Stimulated activated CD8-positive, alpha-beta memory T cell treated with anti-CD3 and anti-CD28 coated beads, Interleukin-4, amount 100 ng/mL, for 4 hours (primary cell): ENCODE measurements at places on chromosomes 13 and 19.

- DNase-seq: no peak
These were observed 4.8 kb upstream of the CEACAM16 start for GRCh38 chr19:44694184-44694579.

- DNase-seq: no peak
These were observed 232.0 kb downstream of the B3GLCT start for GRCh38 chr13:31431722-31432137.

DNA sequence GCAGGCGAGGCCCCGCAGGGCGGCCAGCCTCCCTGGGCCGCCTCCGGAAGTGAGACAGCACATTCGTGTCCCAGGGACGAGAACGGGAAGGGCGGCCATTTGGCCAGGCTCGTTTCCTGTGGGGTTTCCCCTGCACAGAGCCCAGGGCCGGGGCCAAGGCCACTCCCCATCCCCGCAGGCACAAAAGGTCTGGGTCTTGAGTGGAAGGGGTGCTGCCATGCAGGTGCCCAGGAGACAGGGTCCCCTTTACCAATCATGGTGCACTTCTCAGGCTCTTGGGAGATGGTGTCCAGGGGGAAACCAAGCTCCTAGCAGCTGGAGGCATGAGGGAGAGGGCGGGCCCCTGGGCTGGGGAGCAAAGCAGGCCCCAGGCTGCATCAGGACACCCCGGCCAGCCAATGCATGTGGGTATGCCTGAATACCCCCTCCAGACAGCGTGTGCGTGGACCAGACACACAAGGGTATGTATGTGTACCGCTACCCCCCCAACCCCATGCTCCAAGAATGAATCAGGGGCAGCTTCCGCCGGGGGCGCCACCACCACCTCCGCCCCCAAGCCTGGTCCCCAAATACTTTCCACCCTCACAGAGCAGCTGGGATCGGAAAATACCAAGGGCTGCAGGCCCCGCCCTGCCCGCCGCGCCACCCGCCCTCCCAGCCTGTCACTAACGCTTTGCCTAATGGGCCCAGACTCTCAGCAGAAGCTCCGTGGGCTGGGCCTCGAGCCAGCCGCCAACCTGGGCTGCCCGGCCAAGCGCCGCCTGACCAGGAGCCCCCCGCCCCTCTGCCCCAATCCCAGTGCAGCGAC, 37.6 kb upstream of the NANOS3 start:
- peak; percentile 79 for DNase-seq

GRCh38 chr19:3669947-3670795, 30.1 kb downstream of the PIP5K1C start:
- DNase-seq: no peak

DNA sequence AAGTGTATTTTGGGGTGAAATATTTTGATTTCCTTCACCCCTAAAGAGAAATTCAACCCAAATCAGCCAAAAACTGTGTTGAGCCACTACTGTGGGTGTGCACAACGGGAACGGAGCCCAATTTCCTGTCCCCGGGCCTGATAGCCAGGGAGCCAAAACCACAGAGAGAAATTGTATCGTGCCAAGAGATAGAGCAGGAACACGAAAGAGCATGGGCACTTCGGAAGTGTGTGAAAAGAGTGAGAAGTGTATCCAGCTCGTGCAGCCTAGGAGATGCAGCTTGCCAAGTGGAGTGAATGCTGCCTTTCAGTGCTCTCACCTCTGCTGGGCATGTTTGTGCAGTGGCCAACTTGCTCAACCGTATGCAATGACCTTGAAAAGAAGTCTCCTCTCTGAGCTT, 19.4 kb upstream of the PLEKHF1 start:
- DNase-seq: no peak

GRCh38 chr13:78596399-78596735, 7.0 kb downstream of the POU4F1 start:
- DNase-seq: no peak

DNA sequence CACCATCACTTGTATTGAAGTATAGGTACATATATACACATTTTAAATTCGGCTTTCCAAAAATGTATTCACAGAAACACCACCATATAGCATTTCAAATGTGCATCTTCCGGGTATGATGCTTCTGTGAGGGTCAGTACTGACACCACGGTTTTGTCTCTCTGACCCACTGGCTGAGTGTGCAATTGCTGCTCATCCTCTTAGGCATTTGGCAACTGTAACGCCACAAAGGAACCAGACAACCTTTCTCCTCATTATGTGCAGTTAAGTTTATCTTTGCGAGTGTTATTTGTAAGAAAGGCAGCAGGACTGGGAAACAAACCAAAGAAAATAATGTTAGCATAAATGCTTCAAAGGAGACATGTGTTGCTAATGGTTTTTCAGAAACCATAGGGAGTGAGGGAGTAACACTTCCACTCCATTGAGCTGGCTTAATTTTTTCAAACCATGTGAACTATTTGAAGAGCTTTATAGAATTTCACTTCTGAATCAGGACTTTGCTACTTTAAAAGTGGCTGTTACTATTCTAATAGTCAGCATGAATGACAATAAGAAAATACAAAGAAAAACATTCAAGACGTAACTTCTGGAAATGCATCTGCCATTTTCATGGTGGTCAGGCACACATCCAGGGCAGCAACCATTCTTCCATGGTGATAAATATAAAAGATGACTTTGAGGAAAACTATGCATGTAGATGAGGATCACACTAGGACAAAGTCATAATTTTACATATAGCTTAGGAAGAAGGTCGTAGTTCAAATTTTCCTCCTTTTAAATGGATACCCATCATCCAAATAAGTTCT, 423.3 kb downstream of the MZT1 start:
- no peak for DNase-seq

DNA sequence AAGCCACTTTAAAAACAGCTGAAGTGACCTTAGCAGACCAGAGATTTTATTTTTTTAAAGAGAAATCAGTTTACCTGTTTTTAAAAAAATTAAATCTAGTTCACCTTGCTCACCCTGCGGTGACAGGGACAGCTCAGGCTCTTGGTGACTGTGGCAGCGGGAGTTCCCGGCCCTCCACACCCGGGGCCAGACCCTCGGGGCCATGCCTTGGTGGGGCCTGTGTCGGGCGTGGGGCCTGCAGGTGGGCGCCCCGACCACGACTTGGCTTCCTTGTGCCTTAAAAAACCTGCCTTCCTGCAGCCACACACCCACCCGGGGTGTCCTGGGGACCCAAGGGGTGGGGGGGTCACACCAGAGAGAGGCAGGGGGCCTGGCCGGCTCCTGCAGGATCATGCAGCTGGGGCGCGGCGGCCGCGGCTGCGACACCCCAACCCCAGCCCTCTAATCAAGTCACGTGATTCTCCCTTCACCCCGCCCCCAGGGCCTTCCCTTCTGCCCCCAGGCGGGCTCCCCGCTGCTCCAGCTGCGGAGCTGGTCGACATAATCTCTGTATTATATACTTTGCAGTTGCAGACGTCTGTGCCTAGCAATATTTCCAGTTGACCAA, 10.8 kb downstream of the PLPPR3 start:
- DNase-seq: no peak

DNA sequence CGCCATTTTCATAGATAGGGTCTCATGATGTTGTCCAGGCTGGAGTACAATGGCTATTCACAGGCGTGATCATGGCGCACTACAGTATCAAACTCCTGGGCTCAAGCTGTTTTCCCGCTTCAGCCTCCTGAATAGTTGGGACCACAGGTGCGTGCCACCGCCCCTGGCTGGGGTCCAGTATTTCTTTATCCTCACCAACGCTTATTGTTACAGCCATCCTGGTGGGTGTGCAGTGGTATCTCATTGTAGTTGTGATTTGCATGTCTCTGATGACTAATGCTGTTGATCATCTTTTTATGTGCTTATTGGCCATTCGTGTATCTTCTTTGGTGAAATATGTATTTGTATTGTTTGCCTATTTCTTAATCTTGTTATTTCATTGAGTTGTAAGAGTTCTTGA, 49.0 kb downstream of the SIPA1L3 start:
- DNase-seq: no peak

DNA sequence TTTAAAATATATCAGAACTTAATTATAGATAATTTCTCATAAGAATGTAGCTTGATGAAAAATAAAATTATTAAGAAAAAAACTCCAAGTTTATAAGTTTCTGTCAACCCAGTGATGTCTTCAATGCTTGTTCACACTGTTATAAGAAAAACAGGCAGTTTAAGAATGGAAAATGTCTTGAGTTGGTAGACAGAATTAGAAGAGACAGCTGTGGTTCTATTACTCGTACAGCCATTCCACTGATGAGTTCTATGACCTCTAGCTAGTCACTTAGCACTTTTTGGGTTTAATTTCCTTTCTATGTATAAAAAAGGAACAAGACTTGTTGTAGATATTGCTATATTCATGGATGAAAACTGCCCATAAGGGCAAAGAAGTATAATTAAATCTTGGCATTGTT, 1013.1 kb upstream of the ATXN8OS start:
- no peak for DNase-seq

GRCh38 chr13:107238262-107238981, 670.5 kb upstream of the ARGLU1 start:
- DNase-seq: no peak
